Osteocyte (in vitro differentiated cells): ENCODE measurements at places on chromosomes 4 and X. TPM values are rescaled to one million over a fixed set of nuclear protein-coding genes. Genes with fewer than 3 reads are reported as not detected.

Gene PAK3
- total RNA-seq = not detected in 2 replicates

Gene DCAF12L2
- not detected in 2 replicates for total RNA-seq

Gene FRAS1
- 0.89 and 1.6 TPM in 2 replicates for total RNA-seq

Gene GAGE2A
- not detected in 2 replicates for total RNA-seq

Gene ZNF81
- total RNA-seq = 8.7 and 9.6 TPM in 2 replicates

Gene FAT1
- 395 and 408 TPM in 2 replicates for total RNA-seq

Gene C4orf51
- not detected in 2 replicates for total RNA-seq

Gene GYPE
- not detected in 2 replicates for total RNA-seq

Gene TBC1D1
- total RNA-seq = 46.2 and 46.9 TPM in 2 replicates

Gene CCDC149
- total RNA-seq = 17.2 and 20.6 TPM in 2 replicates

Gene CLIC2
- 0.44 and 0.99 TPM in 2 replicates for total RNA-seq

Gene FABP2
- 0.13 TPM in 1 of 2 replicates, not detected in the other for total RNA-seq

Gene TACC3
- total RNA-seq = 22.3 and 23.6 TPM in 2 replicates

Gene C1QTNF7
- not detected in 2 replicates for total RNA-seq

Gene DUX4
- not detected in 2 replicates for total RNA-seq

Gene SSX4B
- total RNA-seq = not detected in 2 replicates

Gene TAF7L
- 0.24 TPM in 1 of 2 replicates, not detected in the other for total RNA-seq

Gene CDX4
- total RNA-seq = not detected in 2 replicates

Gene PNMA3
- total RNA-seq = not detected in 2 replicates
